LHCN-M2 (cell line): ENCODE measurements at places on chromosomes 7 and 10.

- DNase-seq: no peak
These were observed 9.1 kb downstream of the ADCY1 start for GRCh38 chr7:45583296-45583695.

GRCh38 chr7:22627136-22627535 lies 99.9 kb upstream of the IL6 start:
- DNase-seq: peak; percentile 78

GRCh38 chr7:43148161-43148731 lies 35.8 kb downstream of the HECW1 start:
- peak; percentile 28 for DNase-seq

DNA sequence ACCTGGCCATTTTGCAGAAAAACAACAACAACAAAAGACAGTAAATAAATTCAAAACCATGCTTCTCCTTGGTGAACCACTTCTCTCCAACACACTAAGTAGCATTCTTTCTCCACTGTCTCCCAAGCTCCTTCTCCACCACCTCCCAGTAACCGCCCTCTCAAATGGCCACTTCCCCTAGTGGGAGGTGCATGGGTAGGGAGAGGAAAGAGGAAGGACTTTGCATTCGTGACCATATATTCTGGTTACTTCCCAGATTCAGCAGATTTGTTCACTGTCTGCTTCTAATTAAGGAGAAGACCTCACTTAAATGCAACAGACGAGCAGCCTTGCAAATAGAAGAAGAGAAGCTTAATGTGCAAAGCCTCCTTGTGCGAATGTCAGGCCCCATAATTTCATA lies 166.8 kb downstream of the SORCS1 start:
- DNase-seq: no peak

- no peak for DNase-seq
These were observed 3.2 kb upstream of the RAB18 start for GRCh38 chr10:27500886-27501285.

GRCh38 chr7:89845952-89846351 lies 308.3 kb upstream of the STEAP1 start:
- DNase-seq: no peak

DNA sequence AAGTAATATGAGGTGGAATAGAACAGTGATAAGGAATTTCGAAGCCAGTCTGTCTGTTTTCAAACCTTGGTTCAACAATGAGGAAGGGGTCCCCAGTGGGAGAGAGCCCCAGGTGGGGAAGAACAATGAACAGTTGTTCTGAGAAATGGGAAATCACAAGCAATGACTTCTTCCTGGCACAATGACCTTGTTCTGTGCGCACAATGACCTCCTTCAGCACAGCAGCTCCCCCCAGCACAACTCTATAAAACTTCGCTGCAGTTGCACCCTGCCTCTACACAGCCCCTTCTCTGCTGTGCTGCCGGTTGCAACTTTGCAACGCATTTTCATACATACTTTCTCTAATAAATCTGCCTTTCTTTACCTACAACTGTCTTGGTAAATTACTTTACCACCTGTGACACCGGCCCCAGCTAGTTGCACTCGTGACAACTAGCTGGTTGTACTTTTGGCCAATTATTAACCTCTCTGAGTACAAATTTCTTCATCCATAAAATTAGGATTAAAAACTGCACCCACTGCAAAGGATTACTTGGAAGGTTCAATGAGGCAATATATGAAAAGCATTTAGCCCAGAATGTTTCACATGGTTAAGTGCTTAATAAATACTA lies 40.5 kb downstream of the ASB4 start:
- no peak for DNase-seq

DNA sequence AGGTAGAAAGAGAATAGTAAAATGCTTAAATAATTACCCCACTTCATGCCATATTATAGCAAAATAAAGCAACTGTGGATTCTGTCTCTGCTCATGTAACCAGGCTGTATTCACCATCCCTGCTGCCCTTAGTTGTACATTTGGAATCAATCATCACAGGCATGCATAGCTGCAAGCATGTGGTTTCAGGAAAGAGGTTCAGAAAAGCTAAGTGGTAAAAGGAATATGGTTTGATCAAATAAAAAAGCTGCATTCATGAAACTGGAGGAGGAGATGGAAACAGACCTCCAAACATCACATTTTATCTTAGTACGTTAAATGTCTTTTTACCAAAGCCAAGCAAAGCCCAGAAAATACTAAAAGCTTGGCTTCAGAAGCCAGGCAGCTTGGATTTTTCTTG lies 81.3 kb downstream of the ADAM22 start:
- no peak for DNase-seq

DNA sequence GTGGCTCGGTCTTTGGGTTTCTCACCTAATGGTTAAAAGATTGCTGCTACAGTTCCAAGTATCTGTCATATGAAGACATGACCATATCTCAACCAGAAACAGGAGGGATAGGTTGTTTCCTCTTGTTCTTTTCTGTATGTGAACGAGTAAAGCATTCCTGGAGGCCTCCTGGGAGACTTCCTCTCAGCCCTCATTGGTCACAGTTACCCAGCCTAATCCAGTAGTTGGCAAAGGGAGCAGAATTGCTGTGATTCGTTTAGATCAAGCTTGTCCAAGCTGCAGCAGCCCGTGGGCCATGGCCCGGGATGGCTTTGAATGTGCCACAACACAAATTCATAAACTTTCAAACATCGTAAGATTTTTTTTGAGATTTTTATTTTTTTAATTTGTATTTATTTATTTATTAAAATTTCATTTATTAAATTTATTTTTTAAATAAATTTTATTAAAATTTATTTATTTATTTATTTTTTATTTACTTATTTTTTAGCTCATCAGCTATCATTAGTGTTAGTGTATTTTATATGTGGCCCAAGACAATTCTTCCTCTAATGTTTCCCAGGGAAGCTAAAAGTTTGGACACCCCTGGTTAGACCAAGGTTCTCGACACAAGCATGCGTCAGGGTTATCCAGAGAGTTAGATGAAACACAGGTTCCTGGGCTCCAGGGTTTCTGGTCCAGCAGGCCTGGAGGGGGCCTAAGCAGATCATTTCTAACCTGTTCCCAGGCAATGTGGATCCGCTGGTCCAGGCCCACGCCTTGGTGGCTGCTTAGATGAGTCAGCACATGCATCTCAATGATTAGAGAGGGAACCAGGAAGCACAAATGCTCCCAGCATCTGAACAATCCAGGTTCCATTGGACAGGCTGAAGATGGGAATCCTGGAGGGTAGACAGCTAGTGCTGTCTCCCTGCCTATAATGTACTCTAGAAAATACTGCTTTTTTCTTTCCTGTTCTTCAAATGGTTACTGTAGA lies 25.6 kb downstream of the CDC123 start:
- DNase-seq: peak; percentile 28

DNA sequence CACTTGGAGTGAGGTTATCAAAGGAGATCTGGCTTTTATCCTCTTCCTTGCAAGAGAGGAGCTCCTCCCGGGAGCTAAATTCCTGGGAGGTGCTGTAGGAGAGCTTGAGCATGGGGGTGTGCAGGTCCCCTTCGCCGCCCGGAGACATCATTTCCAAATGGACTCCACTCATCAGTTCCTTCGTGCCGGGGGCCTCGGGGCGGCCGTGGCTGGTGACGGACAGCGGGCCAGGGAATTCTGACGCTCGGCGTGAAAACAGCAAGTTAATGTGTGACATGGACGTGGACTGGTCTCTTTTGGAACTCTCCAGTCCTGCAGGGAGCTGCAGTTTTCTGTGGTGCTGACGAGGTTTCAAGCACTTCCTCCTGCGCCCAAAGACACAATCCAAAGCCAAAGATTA lies 45.7 kb upstream of the NMT2 start:
- DNase-seq: no peak
